GDM1 (cell line): ENCODE measurements at places on chromosomes 5 and 9.
A peak's percentile ranks its signal among the peaks of the same experiment; 100 is the strongest.

DNA sequence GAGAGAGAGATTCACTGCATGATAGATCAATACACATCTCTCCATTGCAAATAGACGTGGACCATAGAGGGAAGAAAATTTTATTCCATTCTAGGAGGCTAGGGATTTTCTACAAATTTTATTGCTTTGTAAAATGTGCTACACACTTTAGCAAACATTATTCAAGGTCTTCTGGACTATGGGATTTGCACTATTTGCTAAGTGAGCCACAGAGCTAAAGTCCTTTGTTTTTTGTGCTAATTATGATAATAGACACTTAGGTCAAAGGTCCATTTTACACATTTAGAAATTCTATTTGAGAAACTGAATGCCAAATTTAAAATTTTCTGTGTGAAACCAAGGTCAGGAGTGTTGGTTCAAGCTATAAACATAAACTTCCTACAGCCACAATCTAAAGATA is 672.3 kb downstream of the LRRC70 start:
- no peak for DNase-seq

- DNase-seq, result no peak
These were observed 245.7 kb upstream of the IRX1 start for GRCh38 chr5:3349704-3350565.

- peak; percentile 55 for DNase-seq
These were observed 79.2 kb upstream of the ABCA1 start for GRCh38 chr9:105007143-105007542.

- DNase-seq, result no peak
These were observed 150.2 kb upstream of the PHYKPL start for GRCh38 chr5:178382754-178383164.

DNA sequence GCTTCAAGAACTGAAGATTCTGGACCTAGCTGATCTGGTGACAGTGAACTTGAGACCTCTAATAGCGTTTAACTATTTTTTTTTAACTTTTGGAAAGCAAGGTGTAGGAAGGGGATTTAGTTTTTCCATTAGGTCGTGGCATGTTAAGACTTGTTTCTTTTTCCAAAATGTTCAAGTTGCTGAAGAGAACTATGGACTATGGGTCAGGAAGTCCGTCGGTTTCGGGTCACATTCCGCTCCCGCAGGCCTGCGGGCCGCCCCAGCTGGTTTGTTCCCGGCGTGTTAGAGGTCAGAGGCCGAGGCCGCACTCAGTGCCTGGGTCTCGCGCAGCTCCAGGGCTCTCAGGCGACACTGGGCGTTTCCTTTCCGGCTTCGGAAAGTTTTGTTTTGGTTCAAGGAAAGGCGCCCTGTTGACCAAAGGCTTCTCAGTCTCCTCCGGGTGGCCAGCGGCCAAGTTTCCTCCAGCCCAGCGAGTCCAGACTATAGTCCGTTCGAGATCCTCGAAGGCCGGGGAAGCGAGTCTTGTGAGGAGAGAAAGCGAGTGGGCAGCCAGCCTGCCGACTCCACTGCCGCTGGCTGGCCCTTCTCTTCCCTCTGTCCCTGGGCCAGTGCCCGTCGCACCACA is 586 bp upstream of the FCHO2 start:
- DNase-seq, result no peak

DNA sequence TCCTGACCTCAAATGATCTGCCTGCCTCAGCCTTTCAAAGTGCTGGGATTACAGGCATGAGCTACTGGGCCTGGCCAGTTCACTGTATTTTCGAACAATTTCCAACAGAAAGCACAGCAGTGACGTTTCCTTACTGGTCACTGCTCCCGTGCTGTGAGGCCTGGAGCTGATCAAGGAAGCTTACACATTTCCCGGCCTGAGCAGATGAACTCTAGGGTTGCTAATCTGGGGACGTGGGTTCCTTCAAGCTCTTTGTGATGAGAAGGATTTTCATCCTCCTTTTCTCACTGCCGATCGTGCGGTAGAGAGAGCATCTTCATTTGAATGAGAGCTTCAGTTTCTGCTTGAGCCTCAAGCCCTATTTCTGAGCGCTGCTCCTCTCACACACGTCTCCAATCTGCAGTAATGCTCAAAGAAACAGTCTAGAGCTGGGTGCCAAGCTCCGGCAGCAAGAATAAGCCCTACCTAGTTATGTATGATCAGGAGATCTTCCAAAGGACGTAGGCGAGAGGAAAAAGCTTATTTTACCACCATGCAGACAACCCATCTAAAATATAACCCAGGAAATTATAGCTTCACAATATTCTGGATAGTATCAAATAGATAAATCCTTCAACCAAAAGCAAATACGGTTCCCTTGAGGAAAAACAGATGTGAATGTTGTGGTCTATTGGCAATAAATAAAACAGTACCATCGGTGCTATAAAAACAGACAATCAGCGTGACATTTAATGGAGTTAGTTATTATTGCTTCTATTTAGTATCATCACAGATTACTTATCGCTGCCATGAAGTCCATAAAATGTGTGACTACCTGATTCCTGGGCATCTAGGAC is 7.3 kb upstream of the SPATA24 start:
- no peak for DNase-seq

- no peak for DNase-seq
These were observed 459.9 kb upstream of the ZNF462 start for GRCh38 chr9:106403081-106403480.

- DNase-seq, result no peak
These were observed 17.8 kb downstream of the SLC38A9 start for GRCh38 chr5:55694152-55694830.

- no peak for DNase-seq
These were observed 48.5 kb downstream of the PLEKHG4B start for GRCh38 chr5:140443-140829.

DNA sequence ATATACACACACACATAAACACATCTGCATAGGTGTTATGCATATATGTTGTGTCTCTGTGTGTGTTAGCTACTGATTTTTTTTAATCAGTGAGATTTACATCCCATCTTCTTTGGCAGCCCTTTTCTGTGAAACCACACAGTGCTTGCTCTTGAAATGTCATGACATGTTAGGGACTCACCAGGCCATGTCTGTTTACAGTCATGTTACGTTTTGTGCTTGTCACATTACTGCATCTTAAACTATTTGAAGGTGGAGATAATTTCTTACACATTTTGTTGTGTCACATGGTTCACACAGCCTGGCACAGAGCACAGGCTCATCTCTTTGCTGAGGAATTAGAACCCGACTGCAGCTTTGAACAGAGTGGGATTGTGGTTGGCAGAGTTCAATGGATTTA is 364.4 kb upstream of the RIOK2 start:
- no peak for DNase-seq

DNA sequence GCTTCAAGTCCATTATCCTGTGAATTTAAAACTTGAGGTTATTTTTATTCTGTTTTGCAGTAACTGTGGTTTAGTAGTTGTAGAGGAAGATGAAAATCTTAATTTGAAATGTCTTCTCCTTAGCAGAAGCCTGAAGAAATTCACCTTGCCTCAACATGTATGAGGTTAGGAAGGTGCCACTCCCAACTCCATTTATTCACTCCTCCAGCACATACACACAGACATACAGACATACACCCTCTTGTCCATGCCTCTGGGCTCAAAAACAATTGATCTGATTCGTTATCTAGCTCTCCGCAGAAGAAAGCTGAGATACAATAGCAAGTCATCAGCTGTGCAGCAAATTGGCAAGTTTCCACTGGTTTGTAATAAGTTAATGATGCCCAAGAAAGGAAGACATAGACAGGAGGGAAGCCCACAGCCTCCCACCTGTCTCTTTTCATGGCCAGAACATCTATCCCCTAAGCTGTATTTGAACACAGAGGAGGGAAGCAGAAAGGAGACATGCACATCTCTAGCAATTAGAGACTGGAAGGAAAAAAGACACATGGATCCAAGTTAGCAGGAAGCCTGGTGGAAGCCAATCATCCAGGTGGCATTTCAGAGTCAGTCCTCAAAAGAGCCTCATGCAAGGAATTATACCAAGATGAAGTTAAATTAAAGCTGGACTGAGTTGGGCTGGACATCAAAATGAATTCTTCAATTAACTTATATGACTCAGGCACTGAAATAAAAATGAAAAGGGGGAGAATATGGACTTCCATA is 257.9 kb downstream of the ASTN2 start:
- no peak for DNase-seq

GRCh38 chr9:35364817-35365585 is 124.9 kb upstream of the RUSC2 start:
- DNase-seq, result no peak

GRCh38 chr9:111854799-111855198 is 41.8 kb upstream of the UGCG start:
- DNase-seq, result no peak

DNA sequence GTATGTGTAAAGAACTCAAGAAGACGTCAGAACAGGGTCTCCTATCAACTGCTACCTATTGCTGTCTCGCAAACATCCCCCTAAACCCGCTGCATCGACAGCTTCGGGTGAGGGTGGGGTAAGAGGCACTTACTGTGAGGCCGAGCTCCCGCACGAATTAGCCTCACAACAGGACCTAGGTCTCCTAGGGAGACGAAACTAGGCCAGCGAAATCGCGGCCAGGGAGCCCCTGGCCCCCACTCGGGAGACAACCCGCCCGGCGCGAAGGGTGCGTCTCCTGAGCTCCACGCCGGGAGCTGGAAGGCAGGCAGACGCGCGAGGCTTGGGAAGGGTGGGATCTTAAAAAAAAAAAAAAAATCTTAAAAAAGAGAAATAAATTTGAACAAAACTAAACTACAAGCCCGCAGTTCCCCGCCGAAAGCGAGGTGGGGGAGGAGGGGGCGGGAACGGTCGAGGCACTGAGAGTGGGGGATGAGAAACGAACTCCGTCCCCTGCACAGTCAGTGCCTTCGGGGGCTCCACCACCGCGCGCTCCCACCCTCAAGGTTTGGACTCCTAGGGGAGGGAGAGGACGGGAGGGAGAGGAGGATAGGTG is 33.0 kb upstream of the NFIB start:
- no peak for DNase-seq

DNA sequence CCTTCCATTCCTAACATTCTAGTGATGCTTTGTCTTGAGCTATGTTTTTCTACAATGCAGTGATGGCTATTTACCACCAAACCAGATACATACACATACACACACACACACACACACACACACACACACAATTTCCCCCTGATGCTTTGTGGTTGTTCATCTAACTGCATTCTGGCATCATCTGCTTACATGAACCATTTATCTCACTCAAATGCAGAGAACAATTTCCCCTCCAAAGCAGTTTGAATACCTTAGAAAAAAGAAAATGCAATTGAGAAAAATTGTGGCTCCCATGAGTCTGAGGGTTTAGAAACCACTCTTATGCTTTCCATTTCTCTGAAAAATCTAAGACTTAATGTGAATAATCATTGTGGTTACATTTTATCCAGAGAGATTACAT is 1024.8 kb downstream of the TLE4 start:
- DNase-seq, result no peak

GRCh38 chr9:33443047-33443446 is 4.3 kb downstream of the AQP3 start:
- DNase-seq, result no peak

DNA sequence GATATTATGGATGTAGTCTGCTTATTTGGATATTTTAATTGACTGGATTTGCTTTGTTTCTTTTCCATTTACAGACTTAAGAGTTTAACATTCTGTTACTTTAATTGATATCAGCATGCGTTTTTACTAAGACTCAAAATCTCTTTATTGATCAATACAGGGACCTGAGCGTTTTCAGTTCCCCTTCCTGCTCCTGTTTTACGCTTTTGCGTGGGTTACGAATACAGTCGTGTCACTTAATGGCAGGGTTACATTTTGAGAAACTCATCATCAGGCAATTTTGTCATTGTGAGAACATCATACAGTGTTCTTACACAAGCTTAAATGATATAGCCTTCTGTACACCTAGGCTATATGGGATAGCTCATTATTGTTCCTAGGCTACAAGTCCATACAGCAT is 65.2 kb downstream of the PBX3 start:
- no peak for DNase-seq

GRCh38 chr5:164306662-164307061 is 801.2 kb downstream of the MAT2B start:
- DNase-seq, result no peak

DNA sequence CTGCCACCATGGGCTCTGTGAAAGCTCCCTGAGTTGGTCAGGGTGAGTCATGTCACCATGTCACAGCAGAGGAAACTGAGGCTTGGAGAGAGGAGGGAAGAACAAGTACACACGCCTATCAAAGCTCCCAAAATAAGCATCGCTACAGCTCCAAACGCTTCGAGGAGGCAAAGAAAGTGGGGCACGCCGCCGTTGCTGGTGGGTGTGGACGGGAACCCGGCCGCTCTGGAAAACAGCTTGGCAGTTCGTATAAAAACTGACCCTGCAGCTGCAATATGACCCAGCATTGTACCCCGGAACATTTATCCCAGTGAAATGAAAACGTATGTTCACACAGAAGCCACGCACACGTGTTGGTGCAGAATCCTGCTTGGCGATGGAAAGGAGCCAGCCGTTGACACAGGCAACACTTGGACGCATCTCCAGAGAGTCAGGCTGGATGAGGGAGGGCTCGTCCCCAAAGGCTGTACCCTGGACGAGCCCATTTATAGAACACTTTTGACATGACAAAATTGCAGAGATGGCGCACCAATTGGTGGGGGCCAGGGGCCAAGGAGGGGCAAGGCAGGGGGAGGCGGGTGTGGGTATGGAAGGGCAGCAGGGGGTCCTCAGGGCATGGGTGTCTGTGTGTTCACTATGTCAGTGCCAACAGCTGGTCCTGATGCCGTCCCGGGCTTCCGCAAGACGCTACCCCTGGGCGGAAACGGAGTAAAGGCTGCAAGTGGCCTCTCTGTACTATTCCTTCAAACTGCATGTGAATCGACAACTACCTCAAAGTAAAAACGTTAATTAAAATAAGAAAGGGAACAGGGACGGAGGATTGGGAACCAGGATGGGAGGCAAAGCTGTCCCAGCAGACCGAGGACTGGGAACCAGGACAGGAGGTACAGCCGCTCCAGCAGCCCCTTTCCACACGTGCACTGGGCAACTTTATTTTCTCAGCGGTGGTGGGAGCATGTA is 173.0 kb downstream of the OLFM1 start:
- DNase-seq, result no peak

DNA sequence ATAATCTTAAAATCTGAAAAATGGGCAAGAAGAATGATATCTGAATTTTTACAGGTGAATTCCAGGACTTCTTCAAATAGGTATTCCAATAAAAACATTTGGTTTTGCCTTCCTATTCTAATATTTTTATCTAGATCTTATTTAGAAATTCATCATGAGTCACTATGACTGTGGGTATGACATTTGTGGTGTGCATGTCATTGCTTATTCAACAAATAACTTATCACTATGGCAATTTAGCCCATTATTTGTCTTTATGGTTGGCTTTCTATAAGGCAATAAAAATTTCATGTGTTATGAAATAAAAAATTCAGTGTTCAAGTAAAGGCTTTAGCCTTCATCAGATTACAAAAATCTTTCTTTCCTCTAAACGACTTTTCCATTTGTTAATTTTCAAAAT is 1139.6 kb upstream of the NUDT12 start:
- no peak for DNase-seq

GRCh38 chr9:91145496-91145895 is 216.2 kb downstream of the AUH start:
- no peak for DNase-seq

- no peak for DNase-seq
These were observed 94.1 kb downstream of the JMY start for GRCh38 chr5:79330071-79330470.
